Activated CD4-positive, alpha-beta T cell treated with anti-CD3 and anti-CD28 coated beads, Interleukin-2, amount 10 ng/mL, durations not matched to agents 7 days and 5 days (primary cell): ENCODE measurements at places on chromosomes 7 and 10.
A peak's percentile ranks its signal among the peaks of the same experiment; 100 is the strongest.

- DNase-seq = no peak
Observed at GRCh38 chr10:17989908-17990767, 38.4 kb downstream of the SLC39A12 start.

DNA sequence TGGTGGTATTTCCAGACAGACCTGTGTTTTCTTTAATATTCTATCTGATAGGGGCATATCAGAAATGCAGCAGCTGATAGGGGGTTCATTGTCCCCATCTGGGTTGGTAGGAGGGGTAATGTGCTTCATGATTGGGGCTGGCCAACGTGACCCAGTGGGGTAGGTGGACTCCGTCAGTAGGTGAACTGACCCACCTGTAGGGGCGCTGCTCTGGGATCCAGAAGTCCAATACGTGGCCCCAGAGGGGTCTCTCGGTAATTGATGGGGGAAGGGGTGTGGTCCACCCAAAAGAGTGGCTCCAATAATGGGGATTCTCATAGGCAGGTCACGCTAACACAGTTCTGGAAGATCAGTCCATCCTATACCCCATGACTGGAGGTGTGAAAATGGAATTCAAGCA lies 112.0 kb downstream of the PRLHR start:
- DNase-seq = no peak

DNA sequence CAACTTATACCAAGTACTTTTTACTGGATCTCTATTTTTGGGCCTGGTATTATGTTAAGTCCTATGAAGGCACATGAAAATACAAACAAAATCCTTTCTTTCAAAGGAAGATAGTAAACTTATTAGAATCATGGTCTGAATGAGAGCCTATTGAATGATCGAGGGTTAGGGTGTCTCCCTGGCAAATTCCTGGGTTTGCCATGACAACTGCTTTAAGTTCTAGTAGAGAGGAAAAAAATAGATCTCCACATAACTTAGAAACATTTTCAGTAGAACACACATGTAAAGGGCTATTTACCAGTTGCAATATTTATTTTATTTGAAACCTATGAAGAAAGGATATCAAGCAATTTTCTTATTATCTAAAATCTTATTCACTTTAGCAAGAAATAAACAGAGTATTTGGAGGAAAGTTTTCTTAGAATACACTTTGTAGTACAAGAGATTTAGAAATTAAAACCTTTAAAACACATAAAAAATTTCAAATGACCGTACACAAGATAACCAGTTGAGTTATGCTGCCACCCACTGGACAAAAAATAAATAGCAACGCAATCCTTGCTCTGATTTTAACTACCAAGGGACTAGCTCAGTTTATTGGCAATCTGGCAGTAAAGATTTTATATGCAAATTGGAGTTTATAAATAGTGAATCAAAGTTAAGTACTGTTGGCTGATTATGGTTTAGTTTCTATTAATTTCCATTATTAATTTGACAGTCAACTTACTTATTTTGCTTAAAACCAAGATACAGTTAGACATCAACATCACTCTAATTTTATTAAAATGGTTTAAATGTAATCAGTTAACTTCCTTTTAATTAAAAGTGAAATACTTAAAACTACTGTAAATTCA lies 33.9 kb downstream of the CACUL1 start:
- peak; percentile 77 for DNase-seq

- DNase-seq = no peak
Observed at GRCh38 chr10:59896191-59896590, 10.2 kb downstream of the CCDC6 start.

- no peak for DNase-seq
Observed at GRCh38 chr10:2202401-2202800, 465.1 kb upstream of the ADARB2 start.

GRCh38 chr7:47572939-47573757 lies 8.8 kb downstream of the TNS3 start:
- DNase-seq = no peak

- no peak for DNase-seq
Observed at GRCh38 chr10:11256896-11257295, 239.2 kb downstream of the CELF2 start.

- no peak for DNase-seq
Observed at GRCh38 chr7:17318146-17318545, 19.7 kb downstream of the AHR start.

DNA sequence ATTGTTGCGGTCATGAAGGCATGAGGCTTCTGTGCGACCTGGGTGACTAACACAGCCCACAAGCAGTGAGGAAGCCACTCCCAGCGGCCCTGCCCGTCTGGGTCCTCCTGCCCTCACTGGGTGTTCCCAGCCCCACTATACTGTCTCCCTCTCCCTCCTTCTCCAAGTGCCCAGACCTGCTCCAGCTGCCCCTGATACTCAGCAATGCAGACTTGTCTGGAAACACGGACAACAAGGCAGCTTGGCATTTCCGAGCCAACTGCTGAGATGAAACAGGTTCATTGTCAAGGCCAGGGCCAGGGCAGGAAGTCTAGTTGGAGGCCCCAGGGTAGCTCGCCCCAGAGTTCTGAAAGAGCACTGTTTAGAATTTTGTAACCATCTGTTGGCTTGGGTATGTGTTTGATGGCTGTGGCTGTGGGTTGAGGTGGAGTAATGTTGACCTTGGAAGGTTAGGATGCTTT lies 95.7 kb downstream of the RBM20 start:
- peak; percentile 24 for DNase-seq

GRCh38 chr10:34018784-34019183 lies 684.3 kb upstream of the NRP1 start:
- DNase-seq = no peak

GRCh38 chr7:157635148-157635500 lies 298.3 kb downstream of the DNAJB6 start:
- no peak for DNase-seq

DNA sequence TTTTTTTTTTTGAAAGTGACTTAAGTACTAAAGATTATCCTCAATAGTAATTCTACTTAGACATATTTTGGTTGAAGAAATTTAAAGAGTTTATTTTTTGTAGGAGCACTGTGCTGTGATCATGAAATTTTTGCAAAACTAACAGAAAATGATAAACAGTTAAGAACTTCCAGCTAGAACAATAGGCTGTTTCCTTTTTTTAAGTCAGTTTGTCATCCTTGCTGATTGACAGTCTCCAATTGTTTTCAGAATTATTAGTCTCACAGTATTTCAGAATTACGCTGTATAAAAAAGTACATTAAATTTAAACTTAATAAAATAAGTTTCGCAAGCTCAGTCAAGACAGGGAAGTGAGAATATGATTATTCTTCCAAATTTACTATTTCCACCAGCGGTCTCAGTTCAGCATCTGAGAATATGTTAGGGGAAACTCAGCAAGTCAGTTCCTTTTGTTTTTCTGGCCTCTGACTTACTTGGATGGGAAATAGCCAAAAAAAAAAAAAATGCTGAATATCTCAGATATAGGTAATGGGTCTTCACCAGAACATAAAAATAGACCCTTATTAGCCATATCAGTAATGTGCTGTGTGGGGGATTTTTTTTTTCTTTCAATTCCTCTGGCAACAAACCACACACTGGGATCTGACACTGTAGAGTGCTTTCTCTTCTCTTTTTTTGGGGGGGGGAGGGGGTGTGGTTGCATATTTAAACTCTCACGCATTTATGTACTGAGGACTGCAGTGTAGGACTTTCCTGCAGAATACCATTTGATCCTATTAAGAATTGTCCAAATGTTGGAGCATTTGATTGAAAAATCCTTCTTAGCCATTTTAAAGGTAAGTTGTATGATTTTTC lies at the start of gene CD36:
Gene CD36 (plus strand): TSS at position 732 of the 855 bp plus-strand sequence. CDS start 8,099 bp downstream, outside the sequence.
- no peak for DNase-seq

GRCh38 chr10:34655286-34656170 lies 159.6 kb downstream of the PARD3 start:
- DNase-seq = peak; percentile 56
